ENCODE measurements at places on chromosomes 7 and 10. TPM values are rescaled to one million over a fixed set of nuclear protein-coding genes. Genes with fewer than 3 reads are reported as not detected.

DNA sequence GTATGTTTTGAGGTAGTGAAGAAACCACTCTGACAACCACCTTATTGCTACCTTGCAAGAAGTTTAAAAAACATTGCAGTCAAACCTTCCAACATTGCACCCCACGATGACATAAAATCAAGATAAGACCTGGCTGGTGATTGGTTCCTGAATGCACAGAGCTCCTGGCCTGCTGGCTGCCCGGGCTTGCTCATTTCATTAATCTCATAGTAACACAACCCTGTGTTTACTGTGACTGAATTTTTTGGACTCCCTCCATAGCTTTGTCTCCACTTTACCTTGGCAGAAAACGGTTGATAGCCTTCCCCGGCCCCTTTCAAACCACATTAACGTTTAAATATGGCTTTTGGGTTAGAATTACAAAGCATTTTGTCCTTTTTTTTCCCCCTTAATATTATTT lies 27.5 kb downstream of the VWA2 start:
- H3K4me1 ChIP-seq, result peaks cover 17% of the 10 kb centered on the region
- H3K27me3 ChIP-seq, result no peaks in the 10 kb centered on the region
- H3K4me3 ChIP-seq, result no peak overlapping the region
- no peaks in the 10 kb centered on the region for H3K36me3 ChIP-seq
- DNase-seq, result peak; percentile 88
- H3K27ac ChIP-seq, result no peak overlapping the region

DNA sequence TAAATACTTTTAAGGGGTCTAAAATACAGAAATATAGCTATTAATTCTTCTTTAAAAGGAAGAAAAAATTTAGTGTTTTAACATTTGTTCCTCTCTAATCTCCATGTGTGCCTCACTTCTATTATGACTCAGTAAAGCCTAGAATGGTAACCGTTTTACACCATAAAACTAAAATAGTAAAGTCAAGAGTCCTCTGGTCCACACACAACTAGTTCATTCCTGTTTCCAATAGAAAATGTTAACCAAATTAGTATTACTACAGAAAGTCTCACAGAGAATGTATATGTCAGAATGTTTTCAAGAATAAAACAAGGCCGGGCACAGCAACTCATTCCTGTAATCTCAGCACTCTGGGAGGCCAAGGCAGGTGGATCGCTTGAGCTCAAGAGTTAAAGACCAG lies 55.8 kb downstream of the CNOT4 start:
- H3K4me1 ChIP-seq, result no peaks in the 10 kb centered on the region
- H3K27ac ChIP-seq, result no peak overlapping the region
- no peaks in the 10 kb centered on the region for H3K27me3 ChIP-seq
- no peak for DNase-seq
- H3K4me3 ChIP-seq, result no peak overlapping the region

WDR86 gene
- total RNA-seq, result 2.5 TPM

ERVW-1 gene
- total RNA-seq, result 0.19 TPM
